T1000 (cell line): ENCODE measurements at places on chromosomes 4 and X.

DNA sequence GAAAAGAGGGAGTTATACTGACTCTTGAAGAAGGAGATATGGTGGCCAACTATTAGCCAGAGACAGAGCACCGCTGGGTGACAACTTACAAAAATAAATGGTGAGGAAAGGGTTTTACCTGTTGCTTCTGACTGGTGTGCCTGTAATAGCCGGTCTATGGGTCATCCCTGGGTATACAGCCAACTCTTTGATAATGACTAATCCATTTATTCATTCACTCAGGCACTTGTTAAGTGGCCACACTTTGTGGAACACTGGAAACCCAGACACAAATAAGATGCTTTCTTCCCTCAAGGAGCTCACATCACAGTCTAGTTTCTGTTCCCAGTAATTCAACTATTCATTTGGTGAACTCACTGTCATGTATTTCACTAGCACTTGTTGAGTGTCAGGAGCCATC lies 13.2 kb upstream of the CAPN6 start:
- no peak for DNase-seq

DNA sequence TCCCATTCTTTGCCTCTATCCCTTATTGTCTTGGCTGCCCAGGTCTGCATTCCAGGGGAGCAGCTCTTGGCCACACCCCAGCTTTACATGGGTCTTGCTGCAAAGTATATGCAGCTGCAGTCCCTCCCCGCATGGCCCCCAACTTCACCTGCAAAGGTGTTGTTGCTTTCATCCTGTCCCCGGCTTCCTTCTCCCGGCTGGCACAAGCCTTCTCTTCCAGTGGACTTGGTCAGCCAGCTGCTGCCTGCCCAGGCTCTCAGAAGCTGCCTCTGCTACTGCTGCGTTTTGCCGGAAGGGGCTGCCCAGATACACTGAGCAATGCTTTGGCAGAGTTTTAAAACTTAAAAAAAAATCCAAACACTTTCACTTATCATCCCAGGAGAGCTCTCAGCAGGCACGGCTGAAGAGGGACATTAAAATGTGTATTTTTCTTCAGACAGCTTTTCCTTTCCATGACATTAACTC lies 121.2 kb upstream of the PDLIM3 start:
- no peak for DNase-seq

- DNase-seq: no peak
Observed at GRCh38 chr4:184568770-184569169, 80.5 kb downstream of the CASP3 start.

GRCh38 chr4:53136954-53137353 lies 228.9 kb downstream of the SCFD2 start:
- DNase-seq: no peak

- DNase-seq: no peak
Observed at GRCh38 chr4:31054295-31054694, 334.1 kb downstream of the PCDH7 start.

DNA sequence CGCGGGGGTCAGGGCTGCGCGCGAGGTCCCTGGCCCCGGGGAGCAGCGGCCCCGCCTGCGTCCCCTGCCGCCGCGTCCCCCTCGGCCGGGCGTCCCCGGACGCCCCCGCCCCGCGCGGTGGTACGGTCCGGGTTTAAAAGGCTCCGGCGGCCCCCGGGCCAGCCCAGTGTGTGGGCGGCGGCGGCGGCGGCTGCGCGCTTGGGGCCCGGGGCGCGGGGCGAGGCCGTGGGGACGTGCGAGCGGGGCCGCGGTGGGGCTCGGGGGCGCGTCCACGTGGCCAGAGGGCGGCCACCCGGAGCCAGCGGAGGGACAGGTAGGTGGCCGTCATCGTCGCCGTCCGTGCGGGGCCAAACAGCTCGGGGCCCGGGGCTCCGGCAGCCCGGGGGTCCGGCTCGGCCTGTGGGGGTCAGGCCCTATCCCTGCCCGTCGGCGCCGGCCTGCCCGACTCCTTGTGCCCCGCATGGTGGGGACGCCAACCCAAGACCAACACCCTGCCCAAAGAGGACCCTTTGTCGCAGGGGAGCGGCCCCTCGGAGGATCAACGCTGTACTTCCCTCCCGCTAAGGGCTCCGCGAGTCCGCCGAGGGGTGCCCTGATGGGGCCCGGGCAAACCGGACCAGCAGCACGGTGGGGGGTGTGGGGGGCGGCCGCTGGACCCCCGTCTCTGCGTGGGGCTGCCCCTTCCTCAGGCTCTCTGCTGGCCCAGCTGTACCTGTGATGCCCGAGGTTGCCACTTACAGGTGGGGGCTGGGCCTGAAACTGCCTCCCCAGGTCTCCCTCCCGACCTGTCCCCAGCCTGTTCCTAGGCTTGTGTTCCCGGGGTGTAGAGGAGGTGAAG lies at the start of gene PLXNA3:
Gene PLXNA3 (plus strand): TSS at position 166 of the 838 bp plus-strand sequence. CDS start 1,903 bp downstream, outside the sequence.
- DNase-seq: no peak
